Fibroblast of skin of right biceps (primary cell): ENCODE measurements at places on chromosomes 5 and 9.
A peak's percentile ranks its signal among the peaks of the same experiment; 100 is the strongest.

GRCh38 chr9:116081435-116082115 lies 72.0 kb upstream of the PAPPA start:
- DNase-seq = peak; percentile 37

DNA sequence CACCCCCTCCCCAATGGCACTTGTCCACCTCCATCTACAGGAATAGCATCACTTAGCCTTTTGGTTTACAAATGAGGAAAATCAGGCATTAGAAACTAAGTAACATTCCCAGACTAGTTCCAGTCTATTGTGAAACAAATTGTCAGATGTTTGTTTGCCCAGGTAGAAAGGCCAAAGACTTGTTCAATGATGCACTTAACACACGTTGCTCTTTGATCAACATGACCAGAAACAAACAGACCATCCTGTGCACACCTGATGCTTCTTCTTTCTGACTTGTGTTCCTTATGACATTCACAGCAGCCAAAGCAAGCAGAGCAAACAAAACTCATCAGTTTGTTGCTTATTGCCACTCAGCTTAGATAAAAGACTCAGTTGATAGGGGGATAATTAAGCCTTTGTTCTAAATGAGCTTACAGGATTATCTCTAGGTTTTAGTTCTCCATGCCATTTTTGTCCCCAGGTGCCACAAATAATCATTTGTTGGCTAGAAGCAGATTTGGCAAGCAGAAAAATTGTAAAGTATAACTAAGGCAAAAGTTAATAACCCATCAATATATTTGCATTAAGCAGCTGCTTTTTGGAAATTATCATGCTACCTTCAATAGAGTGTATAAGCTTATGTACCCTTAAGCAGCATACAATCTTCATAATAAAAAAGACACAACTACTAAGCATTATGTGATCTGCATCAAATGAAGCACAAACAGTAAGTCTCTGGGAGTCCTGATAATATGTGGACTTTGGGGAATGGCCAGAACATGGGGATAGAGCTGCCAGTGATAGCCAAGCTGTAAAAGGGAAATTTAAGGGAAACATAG lies 26.3 kb upstream of the FST start:
- no peak for DNase-seq

- no peak for DNase-seq
Measured at GRCh38 chr5:80780761-80781285, 126.0 kb upstream of the DHFR start.

DNA sequence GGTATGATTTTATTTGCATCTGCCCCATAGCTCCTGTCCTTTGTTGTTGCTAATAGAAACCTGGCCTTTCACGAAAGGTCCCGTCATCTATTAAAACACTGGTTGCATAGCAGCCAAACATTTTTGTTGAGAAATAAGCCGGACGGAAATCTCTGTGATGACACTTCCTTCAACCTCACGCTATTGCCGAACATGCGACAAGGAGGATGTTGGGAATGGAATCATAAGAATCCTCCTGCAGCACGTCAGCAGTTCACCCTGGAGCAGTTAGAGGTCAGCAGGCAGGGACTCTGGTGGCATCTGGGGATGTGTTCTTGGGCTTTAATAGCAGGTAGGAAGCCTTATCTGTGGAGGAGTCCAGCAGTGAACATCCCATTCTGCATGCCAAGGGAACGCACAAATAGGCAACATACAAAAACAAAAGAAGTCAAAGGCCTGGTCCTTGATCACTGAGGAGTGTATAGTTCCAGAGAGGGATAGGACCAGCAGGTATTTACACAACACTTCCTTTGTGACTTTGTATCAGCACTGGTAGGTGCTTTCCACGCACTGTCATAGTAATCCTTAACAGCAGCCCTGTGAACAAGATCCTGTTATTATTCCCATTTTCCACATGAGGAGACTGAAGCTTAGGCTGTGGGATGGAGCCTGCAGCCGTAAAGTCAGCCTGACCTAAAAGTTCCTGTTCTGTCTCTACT lies 33.4 kb downstream of the ARHGAP26 start:
- DNase-seq = peak; percentile 48

- DNase-seq = peak; percentile 60
Measured at GRCh38 chr5:72065751-72066255, 41.5 kb upstream of the MAP1B start.

DNA sequence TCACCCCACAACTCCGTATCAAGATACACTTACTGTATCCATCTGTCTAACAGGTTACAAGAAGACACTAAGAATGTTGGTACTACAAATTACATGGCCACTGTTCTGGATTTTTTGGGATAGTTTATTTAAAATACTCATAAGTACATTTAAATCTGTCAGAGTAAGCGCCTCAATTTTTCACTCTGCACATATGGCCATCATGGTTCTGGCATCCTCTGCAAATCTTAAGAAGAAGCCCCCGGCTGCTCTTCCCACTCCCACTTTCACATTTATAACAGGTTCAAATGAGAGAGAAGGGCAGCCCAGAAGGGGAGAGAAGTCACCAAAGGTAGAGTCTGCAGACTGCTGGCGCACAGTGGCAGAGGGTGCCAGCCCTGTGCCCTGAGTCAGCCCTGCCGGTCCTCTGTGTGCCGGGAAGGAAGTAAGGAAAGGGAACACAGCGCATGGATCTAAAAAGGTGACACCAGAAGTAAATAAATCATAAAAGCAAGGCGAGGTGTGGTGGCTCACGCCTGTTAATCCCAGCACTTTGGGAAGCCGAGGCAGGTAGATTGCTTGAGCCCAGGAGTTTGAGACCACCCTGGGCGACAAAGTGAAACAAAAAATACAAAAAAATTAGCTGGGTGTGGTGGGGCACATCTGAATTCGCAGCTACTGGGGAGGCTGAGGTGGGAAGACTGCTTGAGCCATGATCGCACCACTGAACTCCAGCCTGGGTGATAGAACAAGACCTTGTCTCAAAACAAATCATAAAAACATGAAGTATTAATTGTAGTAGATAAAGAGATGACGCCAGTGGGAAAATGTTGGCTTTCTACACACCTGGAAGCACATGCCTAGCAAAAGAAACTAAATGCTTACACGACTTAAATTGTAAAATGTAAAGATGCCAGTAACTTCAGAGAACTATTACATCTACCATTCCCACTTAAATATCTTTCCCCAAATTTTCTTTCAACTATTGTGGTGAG lies 30.0 kb downstream of the RNF130 start:
- DNase-seq = no peak

DNA sequence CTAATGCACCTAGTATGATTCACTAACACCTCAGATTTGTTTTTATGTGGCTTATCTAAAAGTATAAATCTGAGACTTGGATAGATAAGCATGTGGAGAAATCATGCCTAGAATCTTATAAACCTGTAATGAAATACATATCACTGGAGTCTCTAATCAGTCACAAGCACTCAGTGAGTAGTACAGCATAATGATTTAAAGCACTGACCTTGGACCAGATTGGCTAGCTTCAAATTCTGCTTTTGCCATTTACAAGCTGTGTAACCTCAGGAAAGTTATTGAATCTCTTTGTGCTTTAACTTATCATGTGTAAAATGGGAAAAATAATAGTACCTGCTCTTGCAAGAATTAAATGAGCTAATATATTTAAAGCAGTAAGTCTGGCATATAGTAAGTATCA lies 61.2 kb upstream of the ALDH1A1 start:
- DNase-seq = no peak

DNA sequence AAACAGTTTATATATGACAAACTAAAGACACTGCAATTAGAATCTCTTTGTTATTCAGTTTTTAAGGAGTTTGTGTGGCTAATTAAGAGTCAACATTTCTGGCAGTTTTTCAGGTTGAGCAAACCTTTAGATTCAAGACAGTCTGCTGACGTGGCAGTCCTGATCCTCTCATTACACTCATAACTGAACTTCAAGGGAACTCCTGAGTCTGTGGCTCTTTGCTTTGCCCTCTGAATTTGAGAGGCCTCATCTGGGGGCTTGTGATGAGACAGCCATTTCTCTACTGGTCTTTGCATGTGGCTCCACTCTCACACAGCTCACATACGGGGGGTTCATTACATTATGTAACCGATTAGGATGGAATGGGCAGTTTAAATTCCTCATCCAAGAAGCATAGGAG lies 182.9 kb upstream of the MEF2C start:
- DNase-seq = no peak

DNA sequence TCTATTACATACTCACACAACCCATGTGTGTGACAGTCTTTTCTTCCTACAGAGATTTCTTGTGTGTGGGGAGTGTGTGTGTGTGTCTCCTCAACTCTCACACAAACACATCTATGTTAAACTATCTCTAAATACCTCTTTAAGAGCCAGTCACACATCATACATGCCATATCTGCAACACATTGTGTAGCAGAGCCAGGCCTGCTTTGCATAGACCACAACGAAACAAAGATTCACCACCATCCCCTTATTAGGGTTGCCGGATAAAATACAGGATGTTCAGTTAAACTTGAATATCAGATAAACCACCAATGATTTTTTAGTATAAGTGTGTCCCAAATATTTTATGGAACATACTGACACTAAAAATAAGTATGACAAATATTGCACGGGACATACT lies 2.3 kb downstream of the FAM170A start:
- no peak for DNase-seq

DNA sequence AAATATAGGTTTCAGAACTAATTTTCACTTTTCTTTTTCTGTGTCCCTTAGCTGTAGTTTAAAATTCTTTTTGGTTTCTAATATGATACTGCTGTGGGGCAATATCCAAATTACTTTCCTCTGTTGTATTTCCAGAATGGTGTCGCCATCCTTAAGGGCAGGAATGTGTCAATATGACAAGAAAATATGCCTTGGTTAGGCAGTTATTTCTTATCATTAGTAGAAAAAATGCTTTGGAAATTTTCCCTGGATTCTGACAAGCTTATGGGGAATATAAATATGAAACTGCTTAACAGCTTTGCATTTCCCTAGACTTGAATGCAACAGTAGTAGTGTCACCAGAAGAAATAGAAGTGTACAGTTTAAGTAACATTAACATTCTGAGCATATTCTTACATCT lies 29.4 kb downstream of the ANKRD34B start:
- DNase-seq = no peak

DNA sequence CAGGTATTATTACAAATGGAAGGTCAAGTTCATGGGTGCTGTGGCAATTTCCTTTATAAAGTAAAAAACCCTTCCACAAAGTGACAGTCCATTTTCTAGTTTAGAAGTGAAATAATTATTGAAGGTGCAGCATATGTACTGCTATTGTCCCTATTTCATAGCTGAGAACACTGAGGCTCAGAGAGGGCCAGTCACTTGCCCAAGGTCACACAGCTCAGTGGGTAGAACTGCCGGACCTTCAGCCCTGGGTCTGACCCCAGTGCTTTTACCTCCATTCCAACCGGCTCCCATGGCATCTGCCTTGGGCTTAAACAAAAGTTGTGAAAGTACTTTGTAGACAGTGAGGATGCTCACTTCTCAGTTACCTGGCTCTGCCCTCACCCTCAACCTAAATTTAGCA lies 150.6 kb upstream of the SMIM23 start:
- DNase-seq = no peak

GRCh38 chr9:91362051-91362611 lies 413 bp upstream of the AUH start:
- DNase-seq = no peak

GRCh38 chr9:13205824-13206223 lies 73.7 kb downstream of the MPDZ start:
- no peak for DNase-seq

GRCh38 chr5:90551376-90551775 lies 7.2 kb upstream of the ADGRV1 start:
- no peak for DNase-seq

- no peak for DNase-seq
Measured at GRCh38 chr9:70494221-70494620, 79.8 kb upstream of the KLF9 start.

DNA sequence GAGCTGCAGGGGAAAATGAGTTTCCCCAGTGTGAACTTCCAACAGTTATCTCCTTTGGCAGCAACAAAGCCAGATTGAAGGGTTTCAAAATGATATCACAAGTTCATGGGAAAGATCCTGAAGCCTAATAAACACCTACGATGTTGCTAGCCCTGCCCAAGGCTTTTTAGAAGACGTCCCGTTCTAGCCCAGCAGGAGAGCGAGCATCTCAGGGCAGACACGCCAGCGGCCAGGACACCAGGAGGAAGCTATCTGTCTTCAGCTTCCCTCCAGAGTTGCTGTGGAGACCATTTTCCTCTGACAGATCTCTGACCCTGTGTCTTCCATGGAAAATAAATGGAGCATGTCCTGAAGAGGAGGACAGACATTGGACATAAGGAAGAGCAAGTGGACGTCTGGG lies 98.4 kb downstream of the FBXO38 start:
- no peak for DNase-seq

DNA sequence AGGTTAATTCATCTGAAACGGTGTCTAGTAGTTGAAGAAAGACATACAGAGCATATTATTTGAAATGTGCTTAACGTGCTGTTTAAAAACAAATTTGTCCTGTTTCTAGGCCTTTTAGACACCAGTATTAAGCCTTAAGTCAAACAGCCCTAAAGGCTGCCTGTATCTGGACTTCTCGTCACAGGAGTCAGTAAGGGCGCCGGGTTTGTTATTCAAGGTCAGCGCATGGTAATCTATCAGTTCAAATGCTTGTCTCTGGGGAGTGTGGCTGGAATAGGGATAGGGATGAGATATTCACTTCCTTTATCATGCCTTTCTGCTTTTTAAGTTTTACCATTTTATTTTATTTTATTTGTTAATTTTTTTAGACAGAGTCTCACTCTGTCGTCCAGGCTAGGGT lies 9.4 kb upstream of the CNOT6 start:
- no peak for DNase-seq

GRCh38 chr5:58330781-58331180 lies 129.1 kb downstream of the PLK2 start:
- no peak for DNase-seq

- DNase-seq = no peak
Measured at GRCh38 chr5:38576442-38576841, 20.0 kb upstream of the LIFR start.
